MCF 10A (cell line): ENCODE measurements at places on chromosomes 7 and 10. TPM values are rescaled to one million over a fixed set of nuclear protein-coding genes. Genes with fewer than 3 reads are reported as not detected.

Gene TACR2
- not detected in 2 replicates for total RNA-seq

Gene NPC1L1
- total RNA-seq: 0.07 TPM in 1 of 2 replicates, not detected in the other

Gene FGF8
- total RNA-seq: not detected in 2 replicates

Gene SLC13A1
- total RNA-seq: not detected in 2 replicates

Gene AIMP2
- 72.6 and 113 TPM in 2 replicates for total RNA-seq

Gene RELN
- total RNA-seq: not detected in 2 replicates

Gene FAM13C
- total RNA-seq: not detected in 2 replicates

Gene MINPP1
- 12.3 and 14.9 TPM in 2 replicates for total RNA-seq

Gene NCF1
- not detected in 2 replicates for total RNA-seq

Gene CYTH3
- 19.3 and 23.5 TPM in 2 replicates for total RNA-seq

Gene PRR15
- total RNA-seq: 6.8 and 8.0 TPM in 2 replicates

Gene GPR85
- 0.07 and 0.61 TPM in 2 replicates for total RNA-seq

Gene SUN3
- total RNA-seq: 0.22 TPM in 1 of 2 replicates, not detected in the other

Gene GSAP
- 13.7 and 19.0 TPM in 2 replicates for total RNA-seq

Gene MYO3A
- total RNA-seq: not detected in 2 replicates

Gene CALHM1
- total RNA-seq: not detected in 2 replicates

Gene GTPBP4
- 138 and 142 TPM in 2 replicates for total RNA-seq

Gene CRCP
- total RNA-seq: 27.5 and 39.8 TPM in 2 replicates

Gene COBL
- total RNA-seq: 7.3 and 12.3 TPM in 2 replicates

Gene SPDYE9
- not detected in 2 replicates for total RNA-seq

Gene PRPS1L1
- not detected in 2 replicates for total RNA-seq

Gene COX15
- total RNA-seq: 50.7 and 55.3 TPM in 2 replicates

Gene ENO4
- 0.15 TPM in 1 of 2 replicates, not detected in the other for total RNA-seq

Gene ANKRD1
- total RNA-seq: 0.20 and 0.65 TPM in 2 replicates

Gene PNLIPRP1
- total RNA-seq: not detected in 2 replicates

Gene CCL24
- total RNA-seq: not detected in 2 replicates

Gene NOBOX
- not detected in 2 replicates for total RNA-seq

Gene DPY19L1
- total RNA-seq: 9.0 and 18.5 TPM in 2 replicates

Gene SLC26A3
- not detected in 2 replicates for total RNA-seq

Gene HOXA2
- 1.2 and 1.4 TPM in 2 replicates for total RNA-seq

Gene LIPF
- total RNA-seq: not detected in 2 replicates

Gene GRID2IP
- total RNA-seq: not detected in 2 replicates

Gene FOXI2
- not detected in 2 replicates for total RNA-seq

Gene GIMAP8
- not detected in 2 replicates for total RNA-seq

Gene PDE1C
- total RNA-seq: 0.14 and 0.27 TPM in 2 replicates

Gene CPXM2
- not detected in 2 replicates for total RNA-seq

Gene PTF1A
- total RNA-seq: not detected in 2 replicates

Gene NKX1-2
- 0.10 and 0.35 TPM in 2 replicates for total RNA-seq

Gene SFTPA1
- not detected in 2 replicates for total RNA-seq

Gene TBX20
- total RNA-seq: not detected in 2 replicates

Gene FZD8
- total RNA-seq: 9.8 and 13.0 TPM in 2 replicates

Gene ATRNL1
- total RNA-seq: not detected in 2 replicates

Gene AEBP1
- not detected in 2 replicates for total RNA-seq

Gene FGFR2
- 2.7 and 3.0 TPM in 2 replicates for total RNA-seq

Gene CYP2C19
- total RNA-seq: not detected in 2 replicates
